Muscle of leg (tissue), 16 donors: ENCODE measurements at places on chromosomes 7 and 10. TPM values are rescaled to one million over a fixed set of nuclear protein-coding genes. Genes with fewer than 3 reads are reported as not detected.
A peak's percentile ranks its signal among the peaks of the same experiment; 100 is the strongest.

DLX5 gene
- total RNA-seq: 0.13 TPM

- H3K4me3 ChIP-seq: no peak overlapping the region
- no peak for DNase-seq
- no peaks in the 10 kb centered on the region for H3K36me3 ChIP-seq
These were observed 80.0 kb upstream of the CHST15 start for GRCh38 chr10:124173298-124173900.

CSGALNACT2 gene
- 16.2 TPM for total RNA-seq

- H3K36me3 ChIP-seq: no peaks in the 10 kb centered on the region
- no peak overlapping the region for H3K27ac ChIP-seq
- H3K4me1 ChIP-seq: peaks cover 6% of the 10 kb centered on the region
- peak; percentile 50 for DNase-seq
- no peaks in the 10 kb centered on the region for H3K27me3 ChIP-seq
These were observed 226.5 kb downstream of the FANK1 start for GRCh38 chr10:126122881-126123280.

NANOS1 gene
- total RNA-seq: 3.7 TPM

- H3K27ac ChIP-seq: no peak overlapping the region
- H3K4me1 ChIP-seq: no peaks in the 10 kb centered on the region
- no peaks in the 10 kb centered on the region for H3K36me3 ChIP-seq
- no peaks in the 10 kb centered on the region for H3K27me3 ChIP-seq
These were observed 20.3 kb upstream of the GIMAP2 start for GRCh38 chr7:150665089-150665748.

ASAH2 gene
- 1.6 TPM for total RNA-seq

SH2D4B gene
- total RNA-seq: 0.04 TPM

DNA sequence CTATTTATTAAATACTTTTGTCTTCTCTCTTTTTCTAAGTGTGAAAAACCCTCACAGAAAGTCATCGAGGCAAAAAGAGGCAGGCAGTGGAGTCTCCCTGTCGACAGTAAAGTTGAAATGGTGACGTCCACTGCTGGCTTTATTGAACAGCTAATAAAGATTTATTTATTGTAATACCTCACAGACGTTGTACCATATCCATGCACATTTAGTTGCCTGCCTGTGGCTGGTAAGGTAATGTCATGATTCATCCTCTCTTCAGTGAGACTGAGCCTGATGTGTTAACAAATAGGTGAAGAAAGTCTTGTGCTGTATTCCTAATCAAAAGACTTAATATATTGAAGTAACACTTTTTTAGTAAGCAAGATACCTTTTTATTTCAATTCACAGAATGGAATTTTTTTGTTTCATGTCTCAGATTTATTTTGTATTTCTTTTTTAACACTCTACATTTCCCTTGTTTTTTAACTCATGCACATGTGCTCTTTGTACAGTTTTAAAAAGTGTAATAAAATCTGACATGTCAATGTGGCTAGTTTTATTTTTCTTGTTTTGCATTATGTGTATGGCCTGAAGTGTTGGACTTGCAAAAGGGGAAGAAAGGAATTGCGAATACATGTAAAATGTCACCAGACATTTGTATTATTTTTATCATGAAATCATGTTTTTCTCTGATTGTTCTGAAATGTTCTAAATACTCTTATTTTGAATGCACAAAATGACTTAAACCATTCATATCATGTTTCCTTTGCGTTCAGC lies 43.4 kb downstream of the TARP start:
- no peak for DNase-seq
- no peaks in the 10 kb centered on the region for H3K4me1 ChIP-seq
- H3K27ac ChIP-seq: no peak overlapping the region
- H3K27me3 ChIP-seq: no peaks in the 10 kb centered on the region
- H3K36me3 ChIP-seq: peaks cover 29% of the 10 kb centered on the region

MACC1 gene
- 0.09 TPM for total RNA-seq

GRCh38 chr10:48251152-48251524 lies 23.4 kb downstream of the FRMPD2 start:
- H3K4me1 ChIP-seq: no peaks in the 10 kb centered on the region
- no peaks in the 10 kb centered on the region for H3K36me3 ChIP-seq
- H3K4me3 ChIP-seq: no peak overlapping the region
- H3K27ac ChIP-seq: no peak overlapping the region
- H3K27me3 ChIP-seq: peaks cover 3% of the 10 kb centered on the region

NPY gene
- 13.6 TPM for total RNA-seq

GRCh38 chr7:105304040-105304895 lies 84.5 kb downstream of the SRPK2 start:
- no peak overlapping the region for H3K4me3 ChIP-seq
- no peak overlapping the region for H3K27ac ChIP-seq
- H3K27me3 ChIP-seq: no peaks in the 10 kb centered on the region
- DNase-seq: no peak

GRCh38 chr10:125448596-125448995 lies 234.4 kb downstream of the TEX36 start:
- H3K4me1 ChIP-seq: no peaks in the 10 kb centered on the region
- DNase-seq: no peak
- H3K27me3 ChIP-seq: peaks cover 2% of the 10 kb centered on the region
- no peak overlapping the region for H3K4me3 ChIP-seq
- H3K36me3 ChIP-seq: no peaks in the 10 kb centered on the region

GRCh38 chr7:112370436-112370835 lies 79.8 kb upstream of the IFRD1 start:
- DNase-seq: no peak
- H3K27ac ChIP-seq: no peak overlapping the region
- no peaks in the 10 kb centered on the region for H3K36me3 ChIP-seq

PAPSS2 gene
- 10.9 TPM for total RNA-seq

DNA sequence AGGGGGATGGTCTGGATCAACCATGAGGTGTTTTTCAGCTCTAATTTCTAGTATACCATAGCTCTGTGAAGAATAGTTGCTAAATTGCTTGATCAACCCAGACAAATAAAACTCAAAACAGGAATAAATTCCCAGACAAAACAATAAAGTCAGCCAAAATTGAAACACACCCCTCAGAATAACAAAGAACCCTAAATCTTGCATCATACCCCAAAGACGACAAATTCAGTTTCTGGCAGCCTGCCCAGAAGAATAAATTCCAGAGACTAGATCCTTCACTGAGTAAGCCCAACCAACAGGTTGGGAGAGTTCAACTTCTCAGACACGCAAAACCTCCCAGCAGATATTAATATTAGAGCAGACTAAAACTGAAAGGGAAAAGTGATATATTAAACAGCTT lies 11.2 kb upstream of the SEM1 start:
- no peak overlapping the region for H3K4me3 ChIP-seq
- DNase-seq: peak; percentile 1
- H3K27ac ChIP-seq: no peak overlapping the region
- no peaks in the 10 kb centered on the region for H3K4me1 ChIP-seq

DNA sequence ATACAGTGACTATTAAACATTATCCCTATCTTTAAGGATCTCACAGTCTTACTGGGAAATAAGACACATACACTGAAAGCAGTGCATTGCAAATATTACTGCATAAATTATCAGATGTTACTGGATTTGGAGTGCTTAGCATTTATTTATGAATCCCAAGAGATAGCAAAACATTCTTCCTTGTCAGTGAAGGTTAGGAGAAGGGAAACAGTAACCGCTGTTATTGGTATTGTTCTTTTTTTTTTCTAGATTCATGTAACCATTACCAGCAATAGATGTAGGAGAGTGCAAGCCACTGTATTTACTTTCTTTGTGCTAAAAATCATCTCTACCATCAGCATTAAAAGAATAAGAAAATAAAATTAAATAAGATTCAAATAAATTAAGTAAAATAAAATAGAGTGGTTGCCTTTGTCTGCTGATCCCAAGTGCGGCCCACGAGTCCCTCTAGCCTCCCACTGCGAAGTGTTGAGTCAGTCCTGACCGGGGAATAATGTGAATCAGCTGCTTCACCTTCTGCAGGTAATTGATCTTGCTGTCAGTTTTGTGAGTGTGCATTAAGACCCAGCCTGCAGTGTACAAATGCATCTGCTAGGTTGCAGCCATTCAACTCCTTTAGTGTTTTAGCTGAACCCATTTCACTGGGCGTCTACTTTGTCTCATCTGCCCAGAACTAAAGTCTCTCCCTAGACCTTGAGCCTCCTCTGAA lies 1344.9 kb downstream of the GATA3 start:
- peak; percentile 4 for DNase-seq
- no peaks in the 10 kb centered on the region for H3K27me3 ChIP-seq
- no peaks in the 10 kb centered on the region for H3K4me1 ChIP-seq
- no peak overlapping the region for H3K4me3 ChIP-seq
- H3K36me3 ChIP-seq: no peaks in the 10 kb centered on the region

DNA sequence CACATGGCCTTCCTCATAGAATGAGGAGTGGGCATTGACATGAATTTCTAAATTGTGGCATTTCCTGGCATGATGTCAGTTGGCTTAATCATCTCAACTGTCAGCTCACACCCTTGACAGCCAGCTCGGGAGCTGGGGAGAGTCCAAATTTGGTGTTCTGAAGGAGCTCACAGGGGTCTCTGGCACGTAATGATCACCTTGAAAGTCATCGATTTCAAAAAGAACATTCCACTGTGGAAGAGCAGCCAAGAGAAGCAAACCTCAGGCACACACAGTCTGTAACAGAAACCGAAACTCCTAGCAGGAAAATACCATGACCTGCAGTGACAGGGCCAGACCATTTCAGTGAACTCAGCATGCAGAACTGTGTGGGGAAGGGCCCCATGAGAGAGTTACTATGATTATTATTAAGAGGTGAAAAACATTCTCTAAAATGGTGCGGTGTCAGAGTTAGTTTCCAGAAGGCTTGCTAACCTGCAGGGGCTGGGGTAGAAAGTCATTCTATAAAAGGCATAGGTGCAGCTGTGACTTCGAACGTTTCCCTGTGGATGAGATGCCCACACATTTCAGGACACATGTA lies 26.4 kb upstream of the KLF6 start:
- H3K27me3 ChIP-seq: no peaks in the 10 kb centered on the region
- peak; percentile 79 for DNase-seq
- H3K36me3 ChIP-seq: no peaks in the 10 kb centered on the region
- peak overlapping the region; percentile 69 for H3K27ac ChIP-seq

- H3K27me3 ChIP-seq: no peaks in the 10 kb centered on the region
- H3K4me3 ChIP-seq: no peak overlapping the region
- H3K36me3 ChIP-seq: no peaks in the 10 kb centered on the region
- no peaks in the 10 kb centered on the region for H3K4me1 ChIP-seq
- no peak overlapping the region for H3K27ac ChIP-seq
These were observed 590.2 kb downstream of the MAGI2 start for GRCh38 chr7:78863281-78863680.

DNA sequence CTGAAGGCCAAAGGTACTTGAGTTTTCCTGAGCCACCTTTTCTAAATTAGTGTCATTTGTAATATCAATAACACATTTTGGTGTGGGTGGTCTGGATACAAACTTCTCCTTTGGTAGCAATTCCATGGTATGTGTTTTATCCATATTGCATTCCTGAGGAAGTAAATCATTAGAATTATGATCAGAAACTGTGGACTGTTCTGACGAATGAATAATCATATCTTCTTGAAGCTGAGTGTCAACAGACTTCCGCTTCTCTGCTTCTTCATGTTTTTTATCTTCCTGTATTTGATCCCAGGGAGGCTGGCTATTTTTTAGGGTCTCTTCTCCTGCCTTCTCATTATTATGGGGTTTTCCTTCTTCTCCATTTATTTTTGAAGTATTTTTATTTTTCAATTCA lies 81.4 kb downstream of the NRBF2 start:
- H3K27me3 ChIP-seq: no peaks in the 10 kb centered on the region
- H3K4me1 ChIP-seq: no peaks in the 10 kb centered on the region
- no peak overlapping the region for H3K4me3 ChIP-seq
- H3K36me3 ChIP-seq: peaks cover 30% of the 10 kb centered on the region
- no peak overlapping the region for H3K27ac ChIP-seq
- DNase-seq: no peak

PLEKHS1 gene
- 0.04 TPM for total RNA-seq

DNA sequence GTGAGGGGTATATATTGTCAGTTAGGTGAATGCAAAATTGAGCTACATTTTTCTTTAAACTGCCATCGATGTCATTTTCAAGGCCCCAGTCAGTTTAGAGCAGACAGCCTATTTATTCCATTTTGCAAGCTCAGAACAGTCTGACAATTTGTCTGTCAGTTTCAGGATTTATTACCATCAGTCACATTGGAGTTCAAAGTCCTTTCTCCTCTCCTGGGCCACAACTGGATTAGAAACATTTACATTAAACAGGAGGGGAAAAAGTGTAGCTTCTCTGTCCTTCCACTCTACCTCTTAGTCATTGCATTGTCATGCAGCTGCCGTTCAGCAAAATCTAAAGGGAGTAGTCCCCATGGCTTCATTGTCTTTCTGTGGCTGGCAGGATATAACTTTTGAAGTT lies 3.5 kb upstream of the GHITM start:
- no peak for DNase-seq
- no peaks in the 10 kb centered on the region for H3K36me3 ChIP-seq
- peaks cover 9% of the 10 kb centered on the region for H3K4me1 ChIP-seq

GRCh38 chr10:37263304-37263703 lies 137.9 kb downstream of the ANKRD30A start:
- H3K4me3 ChIP-seq: no peak overlapping the region
- H3K36me3 ChIP-seq: no peaks in the 10 kb centered on the region
- DNase-seq: no peak
- no peaks in the 10 kb centered on the region for H3K4me1 ChIP-seq
- no peak overlapping the region for H3K27ac ChIP-seq

GRCh38 chr7:146375170-146375569 lies 258.6 kb downstream of the CNTNAP2 start:
- no peaks in the 10 kb centered on the region for H3K4me1 ChIP-seq
- no peak overlapping the region for H3K4me3 ChIP-seq
- H3K27me3 ChIP-seq: no peaks in the 10 kb centered on the region
- H3K27ac ChIP-seq: no peak overlapping the region

PRSS37 gene
- not detected for total RNA-seq

GRCh38 chr10:120505866-120506265 lies 48.8 kb downstream of the PLPP4 start:
- H3K4me1 ChIP-seq: no peaks in the 10 kb centered on the region
- no peak overlapping the region for H3K4me3 ChIP-seq
- H3K36me3 ChIP-seq: no peaks in the 10 kb centered on the region
- H3K27me3 ChIP-seq: no peaks in the 10 kb centered on the region
- no peak for DNase-seq

GPR141 gene
- total RNA-seq: 0.66 TPM

ANKRD2 gene
- 27.6 TPM for total RNA-seq

AQP1 gene
- total RNA-seq: 96.4 TPM

GRCh38 chr7:151415375-151416105 lies 5.7 kb upstream of the WDR86 start:
- H3K36me3 ChIP-seq: no peaks in the 10 kb centered on the region
- peaks cover 9% of the 10 kb centered on the region for H3K4me1 ChIP-seq
- H3K27ac ChIP-seq: no peak overlapping the region
- H3K4me3 ChIP-seq: no peak overlapping the region

H2AZ2 gene
- total RNA-seq: 110 TPM

TMEM196 gene
- total RNA-seq: 0.04 TPM

DNA sequence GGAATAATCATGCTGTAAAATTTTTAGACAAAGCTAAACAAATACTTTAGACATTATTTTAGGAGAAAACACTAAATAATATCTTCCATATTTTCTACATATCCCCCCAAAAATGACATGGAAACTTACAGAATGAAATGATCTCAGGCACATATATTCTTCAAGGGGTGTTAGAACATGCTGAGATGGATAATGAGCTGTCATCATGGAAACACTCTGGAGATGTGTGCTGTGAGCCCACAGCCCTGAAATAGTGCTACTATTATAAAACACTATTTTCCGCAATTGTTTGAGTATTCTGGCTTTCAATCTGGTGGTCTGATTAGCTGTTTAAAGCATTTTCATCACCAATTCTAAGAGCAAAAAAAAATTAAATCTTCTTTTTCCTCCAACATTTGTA lies 385.7 kb downstream of the PHTF2 start:
- H3K36me3 ChIP-seq: no peaks in the 10 kb centered on the region
- H3K27ac ChIP-seq: no peak overlapping the region
- no peaks in the 10 kb centered on the region for H3K4me1 ChIP-seq

GRCh38 chr7:30222515-30223215 lies 61.7 kb upstream of the ZNRF2 start:
- H3K36me3 ChIP-seq: no peaks in the 10 kb centered on the region
- no peak overlapping the region for H3K27ac ChIP-seq
- no peak overlapping the region for H3K4me3 ChIP-seq
